ENCODE measurements at places on chromosomes 2 and 18. TPM values are rescaled to one million over a fixed set of nuclear protein-coding genes. Genes with fewer than 3 reads are reported as not detected.

DNA sequence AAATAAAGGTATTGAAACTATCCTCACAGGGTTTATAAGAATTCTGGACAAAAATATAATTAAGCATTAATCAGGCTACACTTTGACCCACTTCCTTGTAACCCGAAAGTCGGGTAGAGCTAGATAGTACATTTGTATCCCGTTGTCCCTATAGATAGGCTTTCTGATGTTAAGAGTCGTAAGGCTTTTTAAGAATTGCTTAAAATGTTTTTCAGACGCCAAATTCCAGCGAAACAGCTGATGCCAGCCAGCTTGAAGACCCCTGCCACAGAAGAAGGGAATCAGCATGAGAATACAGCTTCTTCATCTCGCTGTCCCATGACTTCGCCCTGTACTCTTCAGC, 962 bp upstream of the GPR155 start:
- DNase-seq, result no peak

DNA sequence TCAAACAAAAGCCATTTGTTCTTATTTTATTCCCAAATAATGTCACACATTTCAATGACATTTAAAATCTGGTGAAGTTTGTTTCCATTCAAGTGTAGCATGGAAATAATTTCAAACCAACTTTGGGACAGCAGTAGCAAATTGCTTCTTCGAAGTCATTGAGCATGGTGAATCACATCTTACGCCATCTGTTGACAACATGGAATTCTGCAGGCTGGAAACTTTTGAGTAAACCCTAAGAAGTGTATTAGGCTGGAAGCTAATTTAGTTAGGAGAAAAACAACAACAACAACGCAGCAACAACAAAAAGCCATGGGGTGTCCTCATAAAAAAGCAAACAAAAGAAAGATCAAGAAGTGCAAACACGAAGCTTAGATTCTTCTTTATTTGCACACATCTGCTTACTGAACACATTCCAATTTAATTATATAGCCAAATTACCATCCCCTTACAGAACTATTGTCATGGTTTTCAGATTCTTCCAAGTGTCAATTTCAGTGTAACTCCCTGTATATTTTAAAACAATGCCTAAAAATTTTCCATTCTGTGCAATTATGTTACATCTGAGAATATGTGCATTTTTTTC, 659.0 kb upstream of the CDH7 start:
- no peak for DNase-seq

DNA sequence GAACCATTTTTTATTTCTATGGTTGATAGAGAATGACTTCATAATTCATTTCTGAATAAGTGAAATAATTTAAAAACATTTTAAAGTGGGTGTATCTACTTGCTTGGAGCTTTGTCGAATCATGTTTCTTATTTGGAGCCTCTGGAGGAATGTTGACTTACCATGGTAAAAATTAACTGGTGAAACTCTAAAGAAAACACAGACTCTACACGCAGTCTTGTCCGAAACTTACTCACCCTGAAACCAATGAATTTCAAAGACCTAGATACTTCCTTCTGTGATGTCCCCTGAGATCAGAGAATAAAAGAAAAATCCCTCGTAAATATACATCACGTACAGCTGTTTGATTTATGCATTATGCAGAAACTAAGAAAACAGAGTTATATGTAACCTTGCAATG, 665.2 kb upstream of the NRXN1 start:
- no peak for DNase-seq

GRCh38 chr2:5479265-5479928, 212.8 kb upstream of the SOX11 start:
- DNase-seq, result no peak

DNA sequence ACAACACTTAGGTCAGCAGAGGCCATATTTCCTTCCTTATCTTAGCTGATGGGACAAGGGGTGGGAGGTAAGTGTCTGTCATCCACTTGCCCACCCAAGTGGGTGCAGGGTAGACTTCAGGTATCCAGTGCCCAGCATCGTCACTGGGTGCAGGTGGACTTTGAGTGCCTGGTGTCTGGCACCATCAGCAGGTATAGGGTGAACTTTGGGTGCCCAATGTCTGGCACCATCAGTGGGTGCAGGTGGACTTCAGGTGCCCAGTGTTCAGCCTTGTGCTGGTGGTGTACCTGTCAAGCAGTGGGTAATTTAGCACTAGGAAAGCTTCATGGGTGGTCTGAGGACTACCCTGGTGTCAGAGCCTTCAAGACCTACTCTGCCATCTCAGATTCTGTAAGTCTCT, 175.6 kb downstream of the SEPTIN10 start:
- no peak for DNase-seq

COQ10B gene
- total RNA-seq, result 35.9 TPM

DNA sequence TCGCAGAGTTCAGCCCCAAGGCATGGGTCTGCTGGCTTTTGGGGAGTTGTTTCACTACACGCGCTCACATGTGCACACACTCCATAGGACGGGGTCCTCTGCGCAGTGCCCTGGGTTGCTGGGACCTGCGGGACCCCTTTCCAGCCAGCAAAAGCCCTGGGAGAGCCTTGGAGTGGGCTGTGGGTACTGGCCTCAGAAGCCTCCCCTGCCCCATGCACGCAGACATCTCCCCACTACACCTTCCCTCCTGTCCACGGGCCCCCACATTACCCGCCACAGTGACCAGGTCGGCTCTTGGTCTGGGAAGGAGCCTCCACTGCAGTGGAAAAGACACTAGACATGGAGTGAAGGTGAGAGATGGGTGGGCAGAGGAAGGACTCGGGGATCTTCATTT, 48.5 kb downstream of the FAM168B start:
- DNase-seq, result no peak

DNA sequence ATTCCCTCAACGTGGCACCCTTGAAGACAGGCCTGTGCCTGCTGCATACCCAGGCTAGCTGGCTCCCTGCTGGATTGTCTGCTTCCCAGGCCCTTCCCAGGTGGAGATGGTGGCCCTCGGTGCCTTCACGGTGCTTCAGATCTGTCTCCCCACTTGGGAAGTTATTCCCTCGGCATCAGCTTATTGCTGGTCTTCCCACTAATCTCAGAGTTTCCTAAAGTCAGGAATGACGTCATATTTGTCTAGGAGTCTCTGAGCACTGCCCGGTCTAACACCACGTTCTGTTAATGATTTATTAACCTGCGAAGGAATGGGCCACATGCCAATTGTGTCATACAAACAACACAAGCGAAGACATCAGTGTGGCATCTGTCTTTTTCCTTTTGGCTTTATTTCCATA, 269.8 kb upstream of the ID2 start:
- DNase-seq, result no peak

GRCh38 chr2:47558116-47558767, 155.3 kb downstream of the MSH2 start:
- no peak for DNase-seq

All from frontal cortex (tissue), 4 donors.